ENCODE measurements at places on chromosomes 2 and 18. TPM values are rescaled to one million over a fixed set of nuclear protein-coding genes. Genes with fewer than 3 reads are reported as not detected.

GBX2 gene
- not detected for total RNA-seq

LYG1 gene
- total RNA-seq: 0.39 TPM

SERPINB3 gene
- total RNA-seq: not detected

PSMA8 gene
- not detected for total RNA-seq

UGT1A3 gene
- total RNA-seq: 20.8 TPM
